ENCODE measurements at places on chromosomes 7 and 10.

- no peak for DNase-seq
Observed at GRCh38 chr7:71925663-71926062, 486.5 kb downstream of the CALN1 start.

DNA sequence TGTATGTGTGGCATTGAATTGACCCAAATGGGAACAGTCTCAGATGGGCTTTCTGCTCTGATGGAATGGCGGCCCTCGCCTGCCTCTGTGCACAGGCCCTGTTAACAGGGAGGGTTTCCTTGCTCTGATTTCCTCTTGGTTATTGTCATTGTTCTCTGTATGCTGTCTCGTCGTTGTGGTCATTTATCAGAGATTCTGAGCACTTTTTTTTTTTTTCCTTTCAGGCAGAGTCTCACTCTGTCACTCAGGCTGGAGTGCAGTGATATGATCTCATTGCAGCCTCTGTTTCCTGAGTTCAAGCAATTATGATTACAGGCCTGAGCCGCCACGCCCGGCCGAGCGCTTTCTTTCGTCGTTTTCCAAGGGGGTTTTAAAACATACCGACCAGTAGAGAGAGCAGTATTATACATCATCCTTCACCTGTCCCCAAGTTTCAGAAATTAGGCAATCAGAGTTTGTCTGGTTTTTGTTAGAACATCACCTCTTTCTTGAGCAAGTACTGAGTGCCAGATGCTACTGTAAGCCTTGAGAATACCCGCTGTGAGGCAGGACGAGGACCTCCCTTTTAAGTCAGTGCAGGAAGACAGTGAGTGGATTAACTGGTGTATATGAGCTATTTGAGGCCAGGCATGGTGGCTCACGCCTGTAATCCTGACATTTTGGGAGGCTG is 6.5 kb downstream of the CHST12 start:
- no peak for DNase-seq

- DNase-seq = no peak
Observed at GRCh38 chr7:81062755-81063154, 143.9 kb upstream of the SEMA3C start.

DNA sequence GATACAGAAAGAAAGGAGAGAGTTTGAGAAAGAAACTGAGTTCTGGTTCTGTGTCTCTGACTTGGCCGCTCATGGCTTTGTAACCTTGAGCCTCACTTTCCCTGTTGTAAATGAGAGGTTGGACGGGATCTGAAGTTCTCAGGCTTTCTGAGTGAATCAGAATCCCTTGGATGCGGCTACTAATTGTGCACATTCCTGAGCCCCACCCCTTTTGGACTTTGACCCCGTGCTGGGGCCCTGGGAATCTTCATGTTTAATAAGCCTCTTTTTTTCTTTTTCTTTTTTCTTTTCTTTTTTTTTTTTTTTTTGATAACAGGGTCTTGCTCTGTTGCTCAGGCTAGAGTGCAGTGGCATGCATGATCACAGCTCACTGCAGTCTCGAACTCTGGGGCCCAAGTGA is 26.9 kb downstream of the SLC25A28 start:
- DNase-seq = no peak

DNA sequence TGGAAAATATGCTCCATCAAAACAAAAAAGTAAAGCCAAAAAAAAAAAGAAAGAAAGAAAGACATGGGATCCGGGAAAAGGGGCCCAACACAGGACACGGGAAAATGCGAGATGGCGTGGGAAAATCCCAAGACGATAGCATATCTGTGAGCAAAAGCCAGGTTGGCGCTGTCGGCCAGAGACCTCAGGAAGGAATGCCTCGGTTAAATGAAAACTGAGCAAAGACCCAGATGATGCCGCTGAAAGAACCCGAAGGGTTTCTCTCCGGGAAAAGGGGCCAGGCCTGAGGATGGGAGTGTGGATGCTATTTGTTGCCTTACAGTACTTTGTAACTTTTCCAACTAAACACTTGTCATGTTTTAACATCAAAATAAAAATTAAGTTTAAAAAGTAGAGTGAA is 49.5 kb upstream of the PPP2R2D start:
- no peak for DNase-seq

DNA sequence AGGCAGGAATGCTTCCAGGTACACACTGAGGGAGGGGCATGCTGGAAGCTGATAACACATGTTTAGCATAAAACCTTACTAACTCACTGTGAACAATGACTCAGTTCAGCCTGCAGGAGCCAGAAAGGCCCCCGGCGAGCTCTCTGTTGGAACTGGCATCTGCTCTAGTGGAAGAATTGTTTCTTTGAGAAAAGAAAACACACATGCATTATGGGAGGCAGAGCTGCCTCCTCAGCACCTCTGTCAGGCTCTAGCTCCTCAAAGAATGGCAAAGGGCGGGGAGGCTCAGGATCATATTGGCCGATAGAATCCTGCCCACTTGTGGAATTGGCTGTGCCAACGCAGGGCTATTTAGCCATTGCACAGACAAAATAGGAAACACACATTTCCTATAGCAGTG is 338.3 kb downstream of the CXCL12 start:
- no peak for DNase-seq

DNA sequence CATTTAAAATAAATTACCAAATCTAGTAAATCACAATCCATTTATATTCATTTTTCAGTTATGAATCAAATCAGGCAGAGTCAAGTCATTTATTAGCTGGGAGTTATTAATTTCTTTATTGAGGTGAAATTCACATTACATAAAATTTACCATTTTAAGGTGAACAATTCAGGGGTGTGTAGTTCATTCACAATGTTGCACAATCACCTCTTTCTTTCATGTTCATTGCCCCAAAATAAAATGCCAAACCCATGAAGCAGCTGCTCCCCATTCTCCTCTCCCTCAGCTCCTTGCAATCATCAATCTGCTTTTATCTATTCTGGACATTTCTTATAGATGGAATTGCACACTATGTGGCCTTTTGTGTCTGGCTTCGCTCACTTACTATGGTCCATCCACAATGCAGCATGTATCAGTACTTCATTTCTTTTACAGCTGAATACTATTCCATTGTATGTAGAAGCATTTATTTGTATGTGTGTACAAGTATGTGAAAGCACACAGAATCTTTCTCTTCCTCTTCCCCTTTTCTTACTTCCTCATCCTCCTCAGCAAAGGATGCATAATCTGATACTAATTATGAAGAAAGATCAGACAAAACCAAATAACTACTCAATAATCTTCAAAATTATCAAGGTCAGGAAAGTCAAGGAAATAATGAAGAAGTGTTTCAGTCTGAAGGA is 60.6 kb downstream of the LMBR1 start:
- DNase-seq = peak; percentile 84

DNA sequence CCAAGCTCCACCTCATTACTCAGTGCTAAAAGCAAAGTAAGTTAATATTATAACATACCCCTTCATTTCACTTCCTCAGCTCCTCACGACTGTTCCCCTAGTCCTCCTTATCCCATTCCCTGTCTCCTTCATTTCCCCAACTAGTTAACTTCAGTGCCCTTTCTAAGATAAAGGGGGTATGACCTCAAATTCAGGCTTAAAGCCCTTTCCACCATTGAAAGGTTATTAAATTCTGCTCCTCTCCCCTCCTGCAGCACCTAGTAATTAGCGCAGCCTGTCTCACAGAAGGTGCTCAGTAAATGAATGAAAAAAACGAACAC is 1.0 kb downstream of the CRPPA start:
- no peak for DNase-seq

DNA sequence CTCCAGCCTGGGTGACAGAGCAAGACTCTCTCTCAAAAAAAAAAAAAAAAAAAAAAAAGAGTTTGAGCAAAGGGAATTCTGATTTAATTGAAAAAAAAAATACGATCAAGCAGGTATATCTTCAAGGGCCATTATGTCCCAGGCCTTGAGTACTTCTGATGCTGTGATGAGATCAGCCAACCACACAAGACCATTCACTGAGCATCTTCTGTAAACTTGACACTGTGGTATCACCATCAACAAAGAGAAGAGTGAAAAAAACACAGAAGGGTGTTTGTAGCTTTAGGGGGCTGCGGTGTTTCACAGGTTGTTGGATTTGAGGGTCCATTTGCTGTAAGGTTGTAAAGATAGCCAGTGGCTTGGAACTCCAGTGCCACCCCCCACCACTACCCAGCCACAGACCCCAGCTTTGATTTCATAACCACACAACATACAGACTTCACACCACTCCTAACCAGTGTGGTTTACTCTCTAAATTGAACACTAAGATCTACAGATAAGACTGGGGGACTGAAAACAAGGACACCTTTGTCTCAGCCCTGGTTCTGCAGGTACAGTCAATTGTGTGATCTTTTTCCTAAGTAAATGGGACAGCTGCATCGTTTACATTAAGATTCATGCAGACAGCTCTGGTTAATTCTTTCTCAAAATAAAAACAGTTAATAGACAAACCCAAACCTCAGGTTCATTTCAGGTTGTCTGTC is 66.4 kb downstream of the CDC123 start:
- no peak for DNase-seq

- DNase-seq = no peak
Observed at GRCh38 chr10:108130575-108130974, 966.1 kb upstream of the SORCS1 start.

DNA sequence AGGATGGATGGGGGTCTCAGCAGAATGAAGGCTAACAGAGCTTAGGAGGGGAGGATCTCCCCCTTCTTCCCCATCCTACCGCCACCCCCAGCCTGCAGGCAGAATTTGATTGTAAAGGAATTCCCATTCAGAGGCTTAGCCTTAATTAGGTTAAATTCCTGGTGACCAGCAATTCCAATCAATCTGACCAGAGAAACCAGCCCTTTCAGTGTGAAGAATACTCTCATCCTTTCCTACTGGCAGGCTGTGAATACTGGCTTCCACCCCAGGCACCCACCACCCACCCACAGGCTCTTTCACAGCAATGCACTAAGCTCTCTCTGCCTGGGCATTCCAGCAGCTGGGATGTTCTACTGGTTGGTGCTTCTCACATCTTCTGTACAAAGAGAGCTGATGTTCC is 137.9 kb upstream of the LYZL1 start:
- no peak for DNase-seq

DNA sequence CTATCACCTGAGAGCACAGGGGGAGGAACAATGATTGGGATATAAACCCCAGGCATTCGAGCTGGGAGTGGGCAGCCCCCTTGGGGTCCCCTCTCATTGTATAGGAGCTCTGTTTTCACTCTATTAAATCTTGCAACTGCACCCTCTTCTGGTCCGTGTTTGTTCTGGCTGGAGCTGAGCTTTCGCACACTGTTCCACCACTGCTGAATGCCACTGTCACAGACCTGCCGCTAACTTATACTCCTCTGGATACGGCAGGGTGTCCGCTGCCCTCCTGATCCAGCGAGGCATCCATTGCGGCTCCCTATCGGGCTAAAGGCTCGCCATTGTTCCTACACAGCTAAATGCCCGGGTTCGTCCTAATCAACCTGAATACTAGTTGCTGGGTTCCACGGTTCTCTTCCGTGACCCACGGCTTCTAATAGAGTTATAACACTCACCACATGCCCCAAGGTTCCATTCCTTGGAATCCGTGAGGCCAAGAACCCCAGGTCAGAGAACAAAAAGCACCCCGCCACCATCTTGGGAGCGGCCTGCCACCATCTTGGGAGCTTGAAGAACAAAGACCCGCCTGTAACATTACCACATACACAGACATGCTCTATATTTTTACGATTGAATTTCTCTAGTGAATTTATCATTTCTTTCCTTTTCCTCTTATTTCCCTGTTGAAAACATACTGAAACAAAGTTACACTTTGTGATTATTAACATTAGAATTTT is 9.0 kb downstream of the ZWINT start:
- DNase-seq = no peak

GRCh38 chr7:54885285-54885684 is 126.3 kb upstream of the SEC61G start:
- no peak for DNase-seq

DNA sequence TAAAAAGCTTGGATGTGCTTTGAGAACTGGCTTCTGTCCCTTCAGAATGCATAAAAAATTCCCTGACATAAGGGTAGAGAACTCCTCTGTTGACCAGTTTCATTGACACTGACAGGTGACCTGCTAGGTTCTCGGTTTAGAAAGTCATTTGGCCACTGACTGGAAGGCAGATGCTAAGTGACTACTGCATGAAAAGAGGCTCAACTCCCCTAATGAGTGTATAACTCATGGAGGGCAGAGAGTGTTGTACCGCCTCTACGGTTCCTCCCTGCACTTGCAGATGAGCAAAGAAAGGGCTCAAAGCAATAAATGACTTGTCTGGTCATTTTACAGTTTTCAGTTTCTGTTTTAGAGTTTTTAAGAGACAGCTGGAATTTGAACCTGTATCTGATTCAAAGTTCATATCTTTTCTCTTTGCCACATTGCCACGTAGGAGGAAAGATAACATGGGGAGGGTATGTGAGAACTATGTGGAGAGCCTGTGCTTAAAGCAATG is 2.9 kb upstream of the FGL2 start:
- no peak for DNase-seq

DNA sequence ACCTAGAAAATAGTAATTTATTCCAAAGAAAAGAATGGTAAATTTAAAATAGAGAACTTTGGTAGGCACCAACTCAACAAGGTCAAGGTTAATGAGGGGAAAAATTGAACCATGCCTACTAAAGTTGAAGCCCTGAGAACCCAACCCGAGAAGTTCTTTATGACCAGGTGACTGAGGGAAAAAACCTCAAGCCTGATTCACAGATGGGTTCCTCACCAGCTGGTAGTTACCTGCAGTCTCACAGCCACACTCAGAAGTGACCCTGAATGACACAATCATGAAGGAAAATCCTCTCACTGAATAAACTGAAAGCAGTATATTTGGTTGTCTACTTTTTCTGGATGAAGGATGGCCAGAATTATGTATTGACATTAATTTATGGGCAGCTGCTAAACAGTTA is 7.0 kb downstream of the C10orf67 start:
- no peak for DNase-seq

GRCh38 chr10:43249962-43250614 is 16.8 kb downstream of the RASGEF1A start:
- no peak for DNase-seq

GRCh38 chr10:2631557-2632205 is 435.7 kb upstream of the PFKP start:
- no peak for DNase-seq

DNA sequence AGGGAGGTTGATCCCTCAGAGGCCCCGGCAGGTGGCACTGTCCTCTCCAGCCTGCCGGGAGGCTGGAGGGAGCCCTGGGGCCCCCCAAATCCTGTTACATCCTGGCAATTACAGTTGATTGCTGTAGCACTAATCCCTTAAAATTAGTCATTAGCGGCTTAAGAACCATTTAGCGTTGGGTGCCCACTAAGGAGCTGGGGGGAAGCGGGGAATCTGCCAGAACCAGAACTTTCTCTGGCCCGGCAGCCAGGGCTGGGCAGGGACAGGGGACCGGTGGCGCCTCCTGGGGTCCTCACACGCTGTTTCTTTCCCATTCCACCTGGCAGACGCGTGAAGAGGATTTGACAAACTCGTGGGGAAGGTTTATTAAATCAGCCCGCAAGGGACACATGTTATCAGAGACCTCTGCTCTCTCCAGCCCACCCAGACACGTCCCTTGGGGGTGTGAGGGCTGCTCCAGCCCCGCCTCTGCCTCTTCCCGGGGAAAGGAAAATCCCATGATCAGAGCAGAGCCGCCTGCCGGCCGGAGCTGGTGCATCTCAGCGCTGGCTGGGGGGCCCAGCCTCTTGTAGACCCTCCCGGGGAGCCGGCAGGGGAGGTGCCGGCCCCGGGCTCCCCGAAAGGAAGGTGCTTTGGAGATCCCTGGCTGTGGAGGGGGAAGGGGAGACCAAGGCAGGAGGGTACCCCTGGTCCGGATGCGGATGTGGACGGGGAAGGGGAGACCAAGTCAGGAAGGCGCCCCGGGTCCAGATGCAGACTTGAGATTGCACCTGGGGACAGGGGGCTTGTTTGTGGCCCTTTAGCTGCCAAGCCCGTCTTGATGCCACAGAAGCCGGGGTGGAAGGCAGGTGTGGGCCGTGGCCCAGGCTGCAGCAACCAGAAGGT is 142.7 kb downstream of the ELFN1 start:
- peak; percentile 62 for DNase-seq

All from Karpas-422 (cell line).